Suppressor macrophage treated with lipopolysaccharide for 4 hours (primary cell): ENCODE measurements at places on chromosomes 2 and 18.

DNA sequence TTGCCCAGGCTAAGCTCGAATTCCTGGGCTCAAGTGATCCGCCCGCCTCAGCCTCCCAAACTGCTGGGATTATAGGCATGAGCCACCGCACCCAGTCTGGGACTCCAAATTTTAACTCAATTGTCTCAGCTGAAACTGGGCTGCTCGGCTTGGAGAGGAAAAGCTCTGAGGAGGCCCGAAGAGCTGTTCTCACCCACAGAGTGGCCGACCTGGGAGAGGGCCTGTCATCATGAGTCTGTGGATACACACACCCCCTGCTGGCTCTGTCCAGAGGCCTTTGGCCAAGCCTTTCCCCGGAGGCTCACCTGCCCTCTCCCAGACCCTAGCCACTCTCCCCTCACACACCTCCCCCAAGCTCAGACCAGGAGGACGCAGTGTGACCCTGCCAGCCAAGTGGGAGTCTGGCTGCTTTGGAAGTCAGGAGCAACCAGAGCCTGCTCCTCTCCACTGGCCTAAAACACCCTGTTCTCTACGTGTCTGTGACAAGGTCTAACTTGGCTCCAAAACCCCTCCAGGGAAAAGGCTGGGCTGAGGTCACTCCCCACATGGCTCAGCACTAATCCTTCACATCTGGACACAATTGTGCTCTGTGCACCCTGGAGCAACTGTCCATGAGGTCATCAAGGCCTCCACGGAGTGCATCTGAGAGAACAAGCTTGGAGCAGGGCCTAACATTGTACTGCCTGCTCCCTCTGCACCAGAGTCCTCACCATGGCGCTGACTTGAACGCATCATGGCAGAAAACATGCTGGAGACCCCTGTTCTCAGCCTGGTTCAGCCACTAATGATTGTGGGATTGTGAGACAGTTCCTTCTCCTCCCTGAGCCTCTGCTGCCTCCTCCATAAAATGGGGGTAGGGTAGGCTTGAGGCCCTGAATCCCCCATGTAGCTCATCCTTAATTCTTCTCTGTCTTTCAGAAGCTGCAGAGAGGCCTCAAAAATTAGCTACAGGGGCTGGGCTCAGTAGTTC lies 49.9 kb upstream of the RAB6C start:
- no peak for DNase-seq

GRCh38 chr2:233480490-233481202 lies 85.9 kb downstream of the USP40 start:
- DNase-seq, result no peak

DNA sequence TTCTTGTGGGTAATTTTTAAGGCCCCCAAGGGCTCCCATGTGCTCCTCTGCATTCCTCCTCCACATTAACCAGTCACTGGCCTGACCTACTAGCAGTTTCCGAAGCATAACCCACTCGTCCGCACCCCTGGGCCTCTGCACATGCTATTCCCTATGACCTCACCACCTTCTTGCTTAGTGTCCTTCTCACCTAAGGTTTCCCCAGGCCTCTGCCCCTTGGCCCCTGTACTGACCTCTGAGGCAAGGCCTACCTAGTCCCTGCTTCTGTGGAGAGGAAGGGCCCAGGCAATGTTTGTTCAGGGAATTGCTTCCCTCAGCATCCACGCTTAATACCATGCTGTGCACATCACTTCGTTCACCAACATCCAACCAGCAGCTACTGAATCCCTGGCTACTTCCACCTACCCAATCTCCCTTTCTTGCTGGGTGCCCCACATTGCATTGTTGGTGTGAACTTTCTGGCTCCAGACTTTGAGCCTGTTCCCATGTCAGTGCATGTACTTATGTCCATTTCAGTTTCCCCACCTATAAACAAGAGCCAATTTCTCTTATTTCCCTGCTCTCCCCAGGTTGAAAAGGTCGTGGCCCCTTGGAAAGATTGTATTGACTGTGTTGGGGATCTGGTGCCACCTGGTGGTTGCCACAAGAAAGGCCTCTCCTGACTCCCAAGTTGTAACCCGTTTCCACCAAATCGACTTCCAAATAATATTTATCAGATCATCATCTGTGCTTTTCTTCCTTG lies 19.2 kb upstream of the TMEM177 start:
- peak; percentile 55 for DNase-seq

DNA sequence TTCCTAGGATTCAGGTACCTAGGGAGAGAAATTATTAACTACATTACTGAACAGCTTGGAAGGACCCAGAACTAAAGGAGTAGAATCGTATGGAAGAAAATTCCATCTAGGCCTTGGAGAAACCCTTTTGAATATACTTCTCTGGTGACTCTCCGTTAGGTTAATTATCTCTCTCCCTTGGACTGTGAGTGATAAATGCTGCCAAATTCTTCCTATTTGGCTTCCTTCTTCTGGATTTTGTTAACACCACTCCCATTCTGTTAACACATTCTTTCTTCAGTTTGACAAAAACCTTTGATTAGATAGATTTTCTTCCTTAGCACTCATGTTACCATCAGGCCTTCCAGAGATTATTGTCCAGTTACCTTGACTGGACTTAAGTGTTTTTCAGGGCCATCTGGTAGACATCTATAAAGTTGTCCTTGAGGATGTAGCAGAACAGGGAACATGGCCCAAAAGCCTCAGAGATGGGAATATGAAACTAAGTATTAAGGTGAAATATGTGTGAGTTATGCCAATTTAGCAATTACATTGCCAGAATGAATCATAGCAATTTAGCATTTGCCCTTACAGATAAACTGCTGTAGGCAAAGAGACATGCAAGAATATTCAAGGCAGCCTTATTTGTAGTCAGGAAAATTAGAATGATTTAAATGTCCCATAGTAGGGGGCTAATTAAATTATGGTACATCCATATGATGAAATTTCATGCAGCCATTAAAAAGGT lies 6.7 kb downstream of the CYP27A1 start:
- DNase-seq, result no peak

GRCh38 chr2:15367715-15368114 lies 193.4 kb downstream of the NBAS start:
- no peak for DNase-seq

DNA sequence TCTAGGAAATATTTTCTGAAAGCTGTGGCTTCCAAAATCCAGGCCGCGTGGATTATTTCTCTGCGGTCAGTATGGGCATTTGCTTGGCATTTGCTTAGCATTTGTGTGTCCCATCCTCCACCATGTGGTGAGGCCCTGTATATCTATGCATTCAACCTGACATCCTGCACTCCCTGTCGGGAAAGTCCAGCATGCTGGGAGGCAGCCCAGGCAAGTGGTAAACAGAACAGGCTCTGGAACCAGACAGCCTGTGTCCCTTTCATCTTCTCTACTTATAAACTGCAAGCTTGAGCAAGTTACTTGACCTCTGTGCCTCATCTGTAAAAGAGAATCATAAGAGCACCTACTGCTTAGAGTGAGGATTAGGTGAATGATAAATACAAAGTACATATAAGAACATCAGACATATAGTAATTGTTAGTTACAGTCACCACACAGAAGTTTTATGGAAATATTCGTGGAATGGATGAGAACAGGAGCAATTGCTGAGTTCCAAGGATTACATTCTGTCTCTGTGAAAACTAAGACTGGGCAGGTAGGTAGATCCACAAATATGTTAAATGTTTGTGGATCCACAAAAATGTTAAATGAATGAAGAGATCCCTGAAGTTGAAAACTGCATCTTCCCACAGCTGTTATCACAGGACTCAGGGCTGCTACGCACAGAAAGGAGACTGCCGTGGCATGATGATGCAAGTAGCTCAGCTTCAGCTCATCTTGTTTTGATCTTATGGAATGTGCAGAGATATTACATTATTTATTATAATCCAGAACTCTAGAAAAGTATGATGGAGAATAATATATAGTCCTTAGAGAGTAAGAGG lies 317.0 kb upstream of the MMADHC start:
- DNase-seq, result no peak

DNA sequence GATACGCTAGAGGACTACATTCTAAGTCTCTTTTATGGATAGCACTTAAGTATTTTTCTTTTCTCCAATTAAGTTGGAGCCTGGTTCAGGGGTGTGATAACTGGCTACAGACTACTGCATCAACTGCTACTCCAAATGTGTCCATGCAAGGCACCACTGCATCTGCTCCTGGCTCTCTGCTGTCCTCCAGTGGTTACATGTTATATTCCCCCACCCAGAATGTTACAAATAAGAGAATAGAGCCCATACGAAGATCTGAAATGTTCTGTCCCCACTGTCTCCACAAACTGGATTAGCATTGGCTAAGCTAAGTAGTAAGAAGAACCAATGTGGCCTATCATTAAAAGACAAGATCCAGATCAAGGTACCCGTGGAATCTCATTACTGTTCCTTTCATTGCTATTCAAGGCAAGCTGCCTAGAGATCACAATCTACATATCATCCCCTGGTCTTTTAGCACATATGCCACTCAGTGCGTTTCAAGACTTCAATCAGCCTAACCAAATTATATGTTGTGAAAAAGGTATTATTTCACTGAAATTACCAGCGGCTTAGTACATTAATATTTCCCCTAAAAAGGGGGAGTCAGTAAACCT lies 308.3 kb upstream of the SLC8A1 start:
- DNase-seq, result peak; percentile 74

DNA sequence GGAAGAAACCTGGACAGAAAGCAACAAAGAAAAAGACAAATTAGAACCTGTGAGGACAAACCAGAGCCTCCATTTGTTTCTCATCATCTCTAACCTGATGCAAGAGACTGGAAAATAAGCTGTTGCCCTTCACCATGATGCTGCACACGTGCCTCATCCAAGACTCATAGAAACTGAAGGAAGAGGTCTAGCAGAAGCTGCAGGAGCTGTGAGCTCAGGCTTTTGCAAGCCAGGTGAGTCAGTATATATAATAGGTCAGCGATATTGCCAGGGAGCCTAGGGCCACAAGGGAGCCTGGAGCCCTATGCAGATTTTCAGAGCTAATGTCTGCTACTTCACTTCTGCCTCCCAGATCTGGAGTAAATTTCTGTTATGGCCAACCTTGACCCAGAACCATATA lies 163.1 kb downstream of the LNPK start:
- no peak for DNase-seq

GRCh38 chr2:98541489-98541888 lies 66.8 kb downstream of the COA5 start:
- no peak for DNase-seq

DNA sequence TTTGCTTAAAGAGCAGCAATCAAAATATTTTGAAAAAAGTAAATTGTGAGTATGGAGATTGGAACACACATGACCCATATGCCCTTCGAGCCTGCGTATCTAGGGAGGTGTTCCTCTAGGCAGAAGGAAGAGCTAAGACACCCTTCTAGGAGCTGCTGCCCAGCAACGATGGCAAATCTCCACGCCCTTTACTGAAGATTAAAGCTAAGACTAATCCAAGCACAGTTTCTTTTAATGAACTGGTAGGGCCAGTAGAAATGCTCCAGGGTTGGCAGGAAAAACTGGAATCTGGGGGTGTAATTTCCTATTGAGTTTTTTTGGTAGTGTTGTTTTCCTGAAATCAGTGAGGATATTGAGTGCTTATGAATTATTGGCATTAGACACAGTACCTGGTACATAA lies 712 bp upstream of the SERPINB13 start:
- no peak for DNase-seq

DNA sequence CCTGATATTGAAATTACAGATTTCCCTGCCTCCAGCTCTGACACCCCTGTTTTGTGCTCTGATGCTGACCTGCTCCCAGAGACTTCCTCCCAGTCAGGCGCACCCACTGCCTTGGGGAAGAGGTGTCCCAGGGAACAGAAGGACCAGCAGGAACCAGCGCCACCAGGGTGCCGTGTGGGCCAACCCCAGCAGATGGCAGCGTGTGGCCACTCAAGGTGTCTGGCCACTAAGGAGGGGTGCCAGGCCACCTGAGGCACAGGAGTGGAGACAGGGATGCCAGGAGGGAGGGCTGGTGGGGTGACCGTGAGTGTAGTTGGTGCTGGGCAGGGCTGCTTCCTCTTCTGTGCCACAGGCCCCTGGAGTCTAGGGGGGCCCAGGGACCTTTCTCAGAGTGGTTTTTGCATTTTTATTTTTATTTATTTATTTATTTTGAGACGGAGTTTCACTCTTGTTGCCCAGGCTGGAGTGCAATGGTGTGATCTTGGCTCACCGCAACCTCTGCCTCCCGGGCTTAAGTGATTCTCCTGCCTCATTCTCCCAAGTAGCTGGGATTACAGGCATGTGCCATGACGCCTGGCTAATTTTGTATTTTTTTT lies 56.0 kb downstream of the TEX44 start:
- DNase-seq, result peak; percentile 68

- no peak for DNase-seq
Observed at GRCh38 chr2:26782876-26783704, 2.8 kb upstream of the CENPA start.

DNA sequence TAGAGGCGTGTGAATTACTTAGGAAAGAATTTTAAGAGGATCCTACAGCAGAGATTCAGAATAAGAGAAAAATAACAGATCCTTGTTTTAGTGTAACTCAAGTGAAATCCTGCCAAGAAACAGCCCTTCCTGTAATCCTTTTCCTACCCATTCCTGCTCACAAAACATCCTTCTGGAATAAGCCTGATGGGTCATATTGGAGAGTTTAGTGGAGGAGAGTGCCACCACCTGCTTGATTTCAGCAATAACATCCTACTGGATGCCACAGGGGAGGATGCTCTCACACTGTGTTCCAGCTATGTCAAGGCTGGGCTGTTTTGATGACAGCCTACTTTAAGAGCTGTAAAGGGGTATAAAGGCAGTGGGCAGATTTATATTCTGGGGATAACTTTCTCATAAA lies 54.8 kb upstream of the CCDC178 start:
- DNase-seq, result no peak

DNA sequence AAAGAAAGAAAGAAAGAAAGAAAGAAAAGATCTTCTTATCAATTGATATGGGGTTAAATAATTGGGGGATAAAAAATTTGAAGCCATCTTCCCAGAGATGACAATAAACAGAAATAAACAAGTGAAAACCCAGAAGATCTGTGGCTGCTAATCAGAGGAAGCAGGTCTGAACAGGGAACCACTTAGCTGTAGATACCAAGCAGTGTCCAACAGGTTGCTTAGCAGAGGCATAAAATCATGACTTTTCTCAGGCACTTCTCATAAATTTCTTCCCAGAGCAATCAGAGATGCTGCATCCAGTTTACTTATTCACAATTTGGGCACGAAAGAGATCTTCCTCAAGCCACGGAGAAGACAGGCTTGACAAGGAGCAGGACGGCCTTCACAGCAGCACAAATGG lies 5.7 kb upstream of the LPIN1 start:
- DNase-seq, result no peak

DNA sequence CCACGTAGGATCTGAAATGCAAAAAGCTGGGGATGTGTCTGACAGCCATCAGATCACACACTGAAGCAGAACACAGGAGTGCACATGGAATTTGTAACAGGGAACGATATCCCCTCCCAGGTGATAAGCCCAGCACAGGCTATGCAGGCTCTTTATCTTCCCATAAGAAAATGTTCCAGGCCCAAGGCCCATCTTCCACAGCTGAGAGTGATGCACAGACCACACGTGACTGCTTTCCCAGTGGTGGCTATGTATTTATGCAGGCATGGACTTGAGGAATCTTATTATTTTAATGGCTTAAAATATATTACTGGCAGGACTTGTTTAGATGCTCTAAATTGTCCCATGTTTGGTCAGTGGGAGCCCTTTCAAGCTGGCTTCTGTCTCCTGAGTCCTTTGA lies 70.5 kb upstream of the AFF3 start:
- DNase-seq, result no peak
